CD4-positive, alpha-beta memory T cell (primary cell): ENCODE measurements at places on chromosomes 5 and 9. TPM values are rescaled to one million over a fixed set of nuclear protein-coding genes. Genes with fewer than 3 reads are reported as not detected.

LCN12 gene
- total RNA-seq = 0.72 TPM

GDNF gene
- total RNA-seq = not detected

SPEF2 gene
- total RNA-seq = 14.2 TPM

PCDHB6 gene
- total RNA-seq = not detected

LIX1 gene
- not detected for total RNA-seq

PTPRD gene
- not detected for total RNA-seq
